GM18507 (cell line): ENCODE measurements at places on chromosomes 2 and 18.
A peak's percentile ranks its signal among the peaks of the same experiment; 100 is the strongest.

GRCh38 chr2:195369218-195369587, 287.8 kb upstream of the SLC39A10 start:
- no peak for DNase-seq

GRCh38 chr2:170170281-170171040, 7.5 kb upstream of the MYO3B start:
- DNase-seq = no peak

DNA sequence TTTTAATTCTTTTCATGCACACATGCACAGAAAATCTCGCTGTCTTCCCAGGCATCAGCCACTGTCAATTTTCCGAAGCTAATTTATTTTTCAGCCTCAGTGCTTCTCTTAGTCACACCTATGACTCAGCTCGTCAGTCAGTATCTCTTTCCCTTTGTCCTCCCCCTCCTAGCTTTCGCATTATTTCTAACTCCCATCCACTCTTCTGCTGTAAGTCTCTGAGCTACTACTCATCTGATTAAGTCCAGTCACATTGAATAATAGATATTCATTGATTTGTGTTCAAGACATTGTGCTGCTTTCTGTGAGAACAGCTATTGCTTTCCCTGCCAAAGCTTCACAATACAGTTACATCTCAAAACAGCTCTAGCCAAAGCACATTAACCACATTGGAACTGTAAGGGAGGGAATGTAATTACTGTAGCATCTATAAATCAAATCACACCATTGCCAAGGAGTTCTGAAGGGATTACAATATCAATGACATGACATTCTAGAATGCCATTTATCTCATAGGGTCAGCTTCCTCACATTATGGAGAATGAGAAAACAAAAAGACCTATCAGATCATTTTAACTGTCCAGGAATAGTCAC, 89.4 kb downstream of the SCN3A start:
- DNase-seq = no peak

DNA sequence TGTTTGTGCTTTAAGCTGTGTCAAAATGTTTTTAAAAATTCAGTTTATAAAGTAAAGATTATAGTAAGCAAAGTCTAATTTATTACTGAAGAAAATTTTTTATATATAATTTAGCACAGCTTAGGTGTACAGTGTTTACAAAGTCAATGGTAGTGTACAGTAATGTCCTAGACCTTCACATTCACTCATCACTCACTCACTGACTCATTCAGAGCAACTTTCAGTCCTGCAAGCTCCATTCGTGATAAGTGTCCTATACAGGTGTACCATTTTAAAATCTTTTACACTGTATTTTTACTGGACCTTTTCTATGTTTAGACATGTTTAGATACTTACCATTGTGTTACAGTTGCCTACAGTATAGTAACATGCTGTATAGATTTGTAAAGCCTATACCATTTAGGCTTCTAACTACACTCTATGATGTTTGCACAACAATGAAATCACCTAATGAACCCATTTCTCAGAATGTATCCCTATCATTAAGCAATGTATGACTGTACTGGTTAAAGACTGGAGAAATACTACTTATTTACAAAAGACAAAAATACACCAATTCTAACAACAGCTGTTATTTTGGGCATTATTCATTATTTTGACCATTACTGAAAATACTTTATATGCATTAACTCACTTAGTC, 95.1 kb downstream of the STRN start:
- DNase-seq = no peak

DNA sequence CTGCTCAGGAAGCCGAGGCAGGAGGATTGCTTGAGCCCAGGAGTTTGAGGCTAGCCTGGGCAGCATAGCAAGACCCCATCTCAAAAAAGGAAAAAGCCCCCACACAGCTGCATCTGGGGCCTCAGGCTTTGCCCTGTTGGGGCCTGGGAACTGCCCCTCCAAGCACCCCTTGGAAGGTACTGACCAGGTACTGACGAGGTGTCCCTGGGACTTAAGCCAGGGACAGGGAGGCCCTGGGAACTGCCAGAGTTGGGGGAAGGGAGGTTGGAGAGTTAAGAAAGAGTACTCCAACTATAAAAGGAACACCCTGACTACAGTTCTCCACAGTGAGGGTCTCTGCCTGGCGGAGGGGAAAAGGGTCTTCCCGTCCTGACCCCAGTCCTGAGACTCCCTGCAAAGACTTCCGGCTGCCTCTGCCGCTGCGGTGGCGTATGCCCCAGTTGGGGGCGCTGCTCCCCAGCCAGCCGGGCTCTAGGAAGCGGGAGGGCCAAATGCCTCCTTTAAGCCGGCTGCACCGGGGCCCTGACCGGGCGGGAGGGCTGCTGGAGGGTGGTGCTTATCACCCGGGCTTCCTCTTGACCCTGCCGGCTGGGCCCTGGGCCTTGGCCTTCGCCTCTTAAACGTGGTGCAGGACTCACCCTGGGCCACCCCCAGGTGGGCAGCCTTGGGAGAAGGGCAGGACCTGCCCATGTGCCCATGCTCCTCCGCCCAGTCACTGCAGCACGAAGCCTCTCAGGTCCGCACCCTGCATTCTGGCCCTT, 12.8 kb downstream of the SLC30A3 start:
- no peak for DNase-seq

DNA sequence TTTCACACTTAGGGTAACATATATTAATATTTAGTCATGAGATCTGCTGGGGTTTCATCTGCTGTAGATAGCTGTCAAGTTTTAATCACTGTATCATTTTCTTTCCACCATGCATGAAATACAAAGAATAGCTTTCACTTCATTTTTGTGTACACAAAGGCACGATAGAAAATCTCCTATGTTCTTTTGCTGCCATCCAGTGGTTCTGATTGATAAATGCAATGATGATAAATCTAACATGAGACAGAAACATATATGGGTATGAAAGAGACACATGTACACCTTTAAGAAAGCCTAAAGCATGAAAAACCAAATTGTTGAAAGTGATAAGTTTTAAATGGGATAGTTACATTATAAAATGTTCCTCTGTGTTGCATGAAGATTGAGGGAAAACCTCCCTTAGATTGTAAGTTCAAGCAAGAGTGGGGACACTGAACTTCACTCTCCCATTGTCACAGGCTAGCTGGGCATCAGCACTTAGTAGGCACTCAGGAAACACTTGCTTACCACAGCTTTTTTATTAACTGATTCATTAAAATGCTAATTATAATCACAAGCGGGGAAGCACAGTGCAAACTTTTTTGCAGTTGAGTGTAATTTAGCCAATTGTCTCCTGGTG, 31.2 kb downstream of the C1D start:
- DNase-seq = peak; percentile 37

- DNase-seq = no peak
Measured at GRCh38 chr18:29077344-29077743, 900.4 kb upstream of the CDH2 start.

DNA sequence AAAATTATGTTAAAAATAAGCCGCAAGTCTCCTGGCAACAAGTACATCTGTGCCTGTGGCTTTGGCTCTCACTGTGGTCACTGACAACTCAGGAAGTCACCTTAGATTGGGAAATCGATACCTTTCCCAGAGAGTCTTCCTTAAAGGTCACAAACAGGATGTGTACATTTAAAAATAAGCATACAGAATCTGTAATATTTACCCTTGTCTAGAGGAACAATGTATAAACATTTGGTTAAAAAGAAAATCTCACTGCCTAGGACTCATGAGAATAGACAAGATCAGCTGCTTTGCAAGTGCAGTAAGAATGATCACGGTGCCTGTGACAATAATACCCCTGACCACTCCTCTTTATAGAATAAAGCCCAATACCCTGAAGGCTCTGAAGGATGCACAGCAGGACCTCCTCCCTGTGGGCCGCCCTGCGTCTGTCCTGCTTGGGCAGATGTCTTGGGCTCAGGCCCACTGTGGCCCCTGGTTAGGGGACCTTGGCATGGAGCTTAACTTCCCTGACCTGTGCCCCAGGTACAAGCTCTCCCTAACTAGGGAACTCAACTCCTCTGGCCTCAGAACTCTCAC, 98.0 kb upstream of the MGAT4A start:
- no peak for DNase-seq

GRCh38 chr2:75035444-75036353, 77.3 kb downstream of the POLE4 start:
- no peak for DNase-seq

GRCh38 chr2:101823347-101823791, 125.9 kb downstream of the MAP4K4 start:
- DNase-seq = no peak

DNA sequence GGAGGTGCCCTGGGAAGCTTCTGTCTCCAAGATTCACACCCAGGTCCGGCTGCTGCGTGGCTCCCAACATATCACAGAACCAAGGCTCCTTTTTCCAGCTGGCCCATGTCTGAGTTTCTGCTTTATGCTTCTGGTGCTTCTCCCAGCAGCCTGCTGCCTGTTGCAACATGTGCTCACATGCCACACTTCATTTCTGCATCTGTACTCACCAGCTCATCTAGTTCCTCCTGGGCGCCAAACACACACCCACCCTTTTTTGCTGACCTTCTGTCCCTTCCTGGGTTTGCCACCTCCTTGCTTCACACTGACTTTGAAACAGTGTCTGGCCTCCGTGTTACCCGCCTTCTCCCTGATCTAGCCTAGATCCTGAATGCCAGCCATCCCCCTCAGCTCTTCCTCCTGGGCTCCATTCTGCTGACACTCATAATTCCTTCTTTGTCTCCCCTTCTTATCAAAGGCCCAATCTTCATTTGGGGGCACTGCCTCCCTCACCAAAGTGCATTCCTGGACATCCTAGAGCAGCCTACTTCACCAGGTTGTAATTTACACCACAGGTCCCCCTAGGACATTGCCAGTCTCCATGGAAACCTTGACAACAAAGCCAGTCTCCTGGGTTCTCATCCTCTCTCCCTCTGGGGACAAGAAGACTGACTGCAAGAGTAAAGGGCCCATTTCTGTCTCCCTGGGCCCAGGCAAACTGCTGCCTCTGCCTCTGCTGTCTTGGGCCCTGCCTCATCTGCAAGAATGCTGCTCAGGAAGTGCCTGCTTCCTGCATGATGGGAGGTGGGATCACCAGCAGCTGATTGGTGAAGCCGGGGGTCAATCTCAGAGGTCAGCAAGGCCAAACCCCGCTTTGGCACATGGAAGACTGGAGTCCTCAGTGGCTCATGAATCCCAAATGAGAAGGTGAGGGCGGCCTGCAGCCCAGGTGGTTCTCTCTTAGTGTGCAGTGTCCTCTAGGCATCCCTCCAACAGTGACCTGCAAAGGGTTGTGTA, 13.9 kb upstream of the PROM2 start:
- no peak for DNase-seq

DNA sequence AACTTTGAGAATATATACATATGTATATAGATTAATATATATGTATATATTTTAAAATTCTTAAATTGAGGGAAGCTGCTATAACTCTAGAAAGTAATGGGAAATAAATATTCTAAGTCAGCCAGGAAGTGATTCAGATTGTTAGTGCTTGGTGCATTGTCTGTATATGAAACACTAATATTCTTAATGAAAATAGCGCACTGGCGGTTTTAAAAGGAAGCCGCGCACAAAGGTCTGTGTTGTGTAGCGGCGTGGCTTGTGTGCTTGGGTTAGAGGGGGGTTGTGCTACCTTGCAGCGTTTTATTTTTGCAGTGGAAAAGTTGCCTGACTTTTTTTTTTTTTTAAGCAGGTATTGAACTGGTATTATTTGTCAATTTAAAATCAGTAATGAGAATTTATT, 11.3 kb downstream of the TSHZ1 start:
- DNase-seq = no peak

DNA sequence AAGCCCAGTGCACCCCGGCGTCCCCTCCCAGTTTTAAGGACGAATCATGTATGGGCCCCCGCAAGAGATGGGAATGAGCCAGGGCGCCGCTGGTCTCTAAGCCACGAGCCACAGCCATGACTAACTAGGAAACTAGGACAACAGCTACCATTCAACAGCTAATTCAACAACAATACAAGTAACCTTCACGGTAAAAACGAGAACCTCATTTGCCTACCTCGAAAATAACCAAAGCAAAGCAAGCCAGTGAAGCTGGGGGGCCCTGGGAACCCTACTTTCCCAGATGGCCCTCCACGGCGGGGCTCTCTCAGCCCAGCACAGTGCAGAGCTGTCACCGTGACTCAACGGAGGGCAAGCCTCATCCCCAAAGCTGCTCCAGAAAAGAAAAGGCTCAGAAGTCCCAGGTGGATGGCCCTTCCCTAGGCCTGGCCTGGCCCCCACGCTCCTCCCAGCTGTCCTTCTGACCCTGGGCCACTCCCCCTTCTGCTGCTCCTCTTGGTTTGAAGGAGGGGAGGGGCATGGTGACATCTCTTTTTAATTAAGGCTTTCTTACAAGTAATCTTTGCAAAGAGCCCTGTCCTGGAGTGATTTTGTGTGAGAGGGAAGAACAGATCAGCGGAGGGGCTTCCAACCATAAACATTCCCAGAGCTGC, 126.3 kb downstream of the HDAC4 start:
- DNase-seq = no peak

GRCh38 chr18:7840411-7840810, 273.3 kb downstream of the PTPRM start:
- DNase-seq = no peak

GRCh38 chr18:24734058-24734457, 273.6 kb downstream of the HRH4 start:
- no peak for DNase-seq

DNA sequence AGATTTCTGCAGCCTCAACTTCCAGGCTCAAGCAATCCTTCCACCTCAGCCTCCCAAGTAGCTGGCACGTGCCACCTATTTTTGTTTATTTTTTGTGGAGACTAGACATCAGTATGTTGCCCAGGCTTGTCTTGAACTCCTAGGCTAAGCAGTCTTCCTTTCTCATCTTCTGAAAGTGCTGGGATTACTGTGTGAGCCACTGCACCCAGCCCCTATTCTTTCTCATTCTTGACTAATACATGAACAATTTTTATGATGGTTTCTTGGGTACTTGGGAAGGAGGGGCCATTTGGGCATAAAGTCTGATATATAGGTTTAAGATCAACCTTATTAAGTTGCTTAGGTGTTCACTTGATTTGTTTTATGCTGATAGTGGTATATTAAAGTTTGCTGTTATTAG, 26.2 kb downstream of the EPC2 start:
- DNase-seq = no peak

GRCh38 chr2:203498161-203498560, 36.9 kb downstream of the RAPH1 start:
- no peak for DNase-seq

GRCh38 chr18:63969942-63970808, at the start of gene SERPINB8:
SERPINB8 (plus strand) TSS chr18:63970081; CDS start chr18:63978309, 8,228 bp downstream.
- DNase-seq = no peak

- DNase-seq = peak; percentile 26
Measured at GRCh38 chr2:101697124-101698013, at the start of gene MAP4K4. MAP4K4 (plus strand) TSS chr2:101697707; CDS start chr2:101698081, 374 bp downstream.
